ENCODE measurements at places on chromosomes 12 and 14. TPM values are rescaled to one million over a fixed set of nuclear protein-coding genes. Genes with fewer than 3 reads are reported as not detected.

ACADS gene
- 4.9 TPM for total RNA-seq

HSPA2 gene
- total RNA-seq: 9.0 TPM

TCTN2 gene
- total RNA-seq: 46.5 TPM

A2ML1 gene
- 0.41 TPM for total RNA-seq

HIF1A gene
- total RNA-seq: 151 TPM

GRIN2B gene
- 75.4 TPM for total RNA-seq

MYF5 gene
- not detected for total RNA-seq

OR4E2 gene
- total RNA-seq: not detected

GLS2 gene
- 4.1 TPM for total RNA-seq

SLCO1B1 gene
- total RNA-seq: not detected

LTBR gene
- total RNA-seq: 2.4 TPM

FOXG1 gene
- 65.2 TPM for total RNA-seq

CLEC1B gene
- not detected for total RNA-seq

NANOG gene
- not detected for total RNA-seq

SOX5 gene
- 107 TPM for total RNA-seq

CPSF6 gene
- 79.1 TPM for total RNA-seq

KRT8 gene
- not detected for total RNA-seq

OVCH1 gene
- total RNA-seq: 0.41 TPM

NRIP2 gene
- total RNA-seq: not detected

TBC1D30 gene
- 59.1 TPM for total RNA-seq

CMA1 gene
- total RNA-seq: not detected

DCN gene
- total RNA-seq: 41.6 TPM

MANSC4 gene
- total RNA-seq: 0.41 TPM

NOVA1 gene
- 34.6 TPM for total RNA-seq

VTI1B gene
- total RNA-seq: 40.4 TPM

DPF3 gene
- total RNA-seq: 5.7 TPM

KCNMB4 gene
- 54.2 TPM for total RNA-seq

AHNAK2 gene
- total RNA-seq: 20.0 TPM

SYCP3 gene
- total RNA-seq: 0.82 TPM

GPD1 gene
- 9.4 TPM for total RNA-seq

OR11H7 gene
- not detected for total RNA-seq

Data from frontal cortex (tissue), 4 donors.